ENCODE measurements at places on chromosomes 2 and 18. TPM values are rescaled to one million over a fixed set of nuclear protein-coding genes. Genes with fewer than 3 reads are reported as not detected.

Gene SPP2
- not detected for total RNA-seq

Gene AQP12B
- not detected for total RNA-seq

Gene SAG
- 0.34 TPM for total RNA-seq

Gene IL36B
- total RNA-seq = not detected

Gene C1QL2
- total RNA-seq = not detected

Gene TOGARAM2
- total RNA-seq = 6.3 TPM

Gene PUS10
- 6.1 TPM for total RNA-seq

Gene XDH
- 0.30 TPM for total RNA-seq

Gene PLA2R1
- total RNA-seq = not detected

Gene ABHD1
- 0.52 TPM for total RNA-seq

Gene PDE6D
- total RNA-seq = 34.6 TPM

Gene RMC1
- total RNA-seq = 57.5 TPM

Gene MAP4K3
- total RNA-seq = 12.5 TPM

Gene RTP5
- 0.07 TPM for total RNA-seq

Data from T-helper 2 cell treated with Interferon-gamma antibody and Interleukin-4, amounts not matched to agents 100 ng/mL and 5 ng/mL, for 36 hours (primary cell).